T-helper 22 cell (primary cell): ENCODE measurements at places on chromosomes 5 and 9.

DNA sequence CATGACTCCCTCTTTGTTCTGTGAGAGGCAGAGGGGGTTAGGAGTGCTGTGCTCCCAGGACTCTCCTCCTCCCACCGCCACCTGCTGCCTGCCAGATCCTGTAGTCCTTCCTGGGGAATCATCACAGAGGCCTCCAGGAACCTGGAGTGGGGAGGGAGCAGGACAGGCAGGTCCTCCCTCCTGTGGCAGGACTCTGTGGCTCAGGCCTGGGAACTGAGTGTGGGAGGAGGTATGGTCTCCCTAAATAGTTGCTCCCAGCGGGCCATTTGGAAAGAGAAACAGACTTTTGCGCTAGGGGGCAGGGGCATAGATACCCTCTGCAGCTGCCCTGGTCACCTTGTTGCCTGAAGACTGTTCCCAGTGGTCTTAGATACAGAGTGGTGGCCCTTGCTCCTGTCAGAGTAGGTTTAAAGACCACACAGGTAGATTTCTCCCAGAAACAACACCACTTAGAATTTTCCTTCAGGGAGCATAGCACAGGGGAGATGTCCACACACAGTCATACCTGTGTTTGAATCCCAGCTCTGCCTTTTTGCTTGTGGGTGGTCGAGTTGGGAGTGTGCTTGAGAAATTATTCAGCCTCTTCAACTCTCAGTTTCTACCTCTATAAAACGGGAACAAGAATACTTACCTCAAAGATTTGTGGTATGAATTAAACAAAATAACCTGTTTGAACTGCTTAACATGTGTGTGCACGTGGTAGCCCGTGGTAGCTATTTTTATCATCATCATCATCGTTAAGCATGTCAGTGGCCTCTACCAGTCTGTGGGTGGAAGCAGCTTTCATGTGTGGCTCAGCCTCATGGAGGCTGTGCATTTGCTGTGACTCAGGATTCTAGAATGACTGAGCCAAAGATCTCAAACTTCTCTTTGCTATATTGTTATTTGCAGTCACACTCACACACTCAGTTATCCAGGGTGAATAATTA lies 55.8 kb downstream of the SLC22A5 start:
- peak; percentile 73 for DNase-seq

DNA sequence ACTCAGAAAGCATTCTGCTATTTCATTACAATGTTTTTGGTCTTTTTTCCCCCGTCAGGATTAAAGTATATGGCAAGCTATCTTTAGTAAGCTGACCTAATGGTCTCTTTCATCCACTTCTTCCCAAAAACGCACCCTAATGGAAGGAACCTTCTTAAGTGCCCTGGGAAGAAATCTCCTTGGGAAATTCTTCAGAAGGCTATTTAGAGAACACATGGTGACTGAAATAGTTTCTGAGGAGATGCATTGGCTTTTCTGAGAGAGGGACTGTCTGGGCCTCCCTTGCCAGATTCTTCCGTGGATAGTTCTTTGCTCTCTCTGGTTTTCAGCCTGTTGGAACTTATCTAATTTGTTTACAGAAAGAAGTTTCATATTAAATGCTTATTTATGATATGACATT lies 524.1 kb upstream of the MEF2C start:
- DNase-seq, result no peak

- DNase-seq, result no peak
Observed at GRCh38 chr5:115194676-115195075, 25.0 kb upstream of the TRIM36 start.

- DNase-seq, result no peak
Observed at GRCh38 chr5:122300374-122300773, 11.7 kb upstream of the SNCAIP start.

DNA sequence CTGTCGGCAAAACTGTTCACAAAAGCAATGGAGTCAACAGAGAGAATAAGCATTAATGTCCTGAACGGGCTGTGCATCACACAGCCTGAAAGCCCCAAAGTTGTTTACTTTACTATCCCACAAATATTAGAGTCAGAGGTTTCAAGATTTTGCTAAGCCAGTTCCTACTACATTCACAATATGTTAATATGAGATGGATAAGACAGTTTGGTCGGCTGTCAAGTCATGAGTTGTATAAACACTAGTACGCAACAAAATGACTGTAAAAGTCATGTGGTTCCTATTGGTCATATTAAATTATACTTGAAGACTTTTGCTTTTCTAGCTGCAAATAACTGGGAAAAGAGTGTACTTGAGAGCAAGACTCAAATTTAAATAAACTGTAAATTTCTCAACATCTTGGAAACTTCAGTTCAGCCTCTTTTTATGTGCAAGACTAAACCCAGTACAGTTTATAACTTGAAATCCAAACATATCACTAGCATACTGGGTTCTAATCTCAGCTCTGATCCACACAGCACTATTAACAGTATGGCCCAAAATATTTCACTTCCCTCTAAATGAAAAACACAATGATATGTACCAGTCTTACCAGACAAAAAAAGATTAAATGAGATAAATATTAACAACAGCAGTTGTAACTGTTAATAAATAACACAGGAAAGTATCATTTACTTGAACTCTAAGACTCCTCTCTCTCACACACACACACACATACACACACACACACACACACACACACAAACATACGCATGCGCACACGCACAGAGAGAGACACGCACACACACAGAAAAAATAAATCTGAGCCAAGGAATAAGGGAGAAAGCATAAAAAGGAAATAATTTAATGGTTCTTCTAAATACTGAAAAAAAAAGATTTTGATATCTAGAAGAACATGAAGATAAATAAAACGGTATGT lies 33.1 kb downstream of the FANCC start:
- no peak for DNase-seq

DNA sequence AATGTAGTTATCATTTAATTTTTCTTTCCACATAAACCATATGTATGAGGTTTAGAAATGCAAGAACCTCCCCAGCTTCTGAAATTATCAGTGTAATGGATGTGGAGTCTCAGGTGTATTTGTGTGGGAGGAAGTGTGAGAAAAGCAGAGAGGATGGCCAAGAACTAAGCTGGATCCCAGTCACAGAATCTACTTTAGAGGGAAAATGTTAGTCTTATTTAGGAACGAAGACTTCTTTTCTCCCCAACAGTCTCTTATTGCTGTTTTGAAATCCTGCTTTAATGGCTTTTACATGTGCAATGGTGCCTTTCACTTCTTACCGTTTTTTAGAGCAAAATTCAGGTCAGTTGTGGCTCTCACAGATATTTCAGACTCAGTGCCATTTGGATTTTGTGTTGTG lies 3.0 kb downstream of the EQTN start:
- no peak for DNase-seq

GRCh38 chr5:169511708-169512107 lies 71.9 kb upstream of the SPDL1 start:
- DNase-seq, result no peak

DNA sequence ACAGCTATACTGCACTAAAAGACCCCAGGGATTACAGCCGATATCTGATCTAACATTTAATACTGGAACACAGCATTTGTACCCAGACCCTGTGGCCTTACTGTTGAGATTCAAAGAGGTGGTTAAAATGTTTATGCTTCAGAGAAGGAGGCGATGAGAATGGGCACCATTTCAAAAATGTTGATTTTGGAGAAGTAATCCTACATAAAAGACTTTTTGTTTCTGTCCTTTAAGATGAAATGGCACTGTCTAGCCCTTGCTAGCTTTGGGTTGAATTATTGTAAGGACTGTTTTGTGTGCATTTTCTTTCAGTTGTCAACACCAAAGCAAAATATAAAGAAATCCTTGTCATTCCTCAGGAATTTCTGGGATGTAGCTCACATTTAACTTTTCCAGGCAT lies 288.5 kb upstream of the ANKH start:
- DNase-seq, result no peak

DNA sequence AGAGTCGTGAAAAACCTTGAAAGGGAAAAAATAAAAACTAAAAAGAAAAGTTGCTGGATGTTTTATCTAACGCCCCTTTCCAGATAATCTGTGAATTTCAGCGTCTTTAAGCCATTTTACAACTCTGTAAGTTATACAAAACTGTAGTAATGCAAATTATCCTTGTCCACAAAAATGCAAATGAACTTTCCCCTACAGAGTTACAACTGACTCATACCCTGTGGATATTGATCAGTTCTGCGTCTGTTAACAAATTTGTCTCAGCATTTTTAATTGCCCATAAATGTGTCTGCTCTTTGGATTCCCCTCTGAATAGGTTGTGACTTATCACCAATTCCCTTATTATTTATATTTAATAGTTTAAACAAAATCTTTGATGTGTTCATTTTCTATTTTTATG lies 105.9 kb upstream of the PRLR start:
- no peak for DNase-seq

DNA sequence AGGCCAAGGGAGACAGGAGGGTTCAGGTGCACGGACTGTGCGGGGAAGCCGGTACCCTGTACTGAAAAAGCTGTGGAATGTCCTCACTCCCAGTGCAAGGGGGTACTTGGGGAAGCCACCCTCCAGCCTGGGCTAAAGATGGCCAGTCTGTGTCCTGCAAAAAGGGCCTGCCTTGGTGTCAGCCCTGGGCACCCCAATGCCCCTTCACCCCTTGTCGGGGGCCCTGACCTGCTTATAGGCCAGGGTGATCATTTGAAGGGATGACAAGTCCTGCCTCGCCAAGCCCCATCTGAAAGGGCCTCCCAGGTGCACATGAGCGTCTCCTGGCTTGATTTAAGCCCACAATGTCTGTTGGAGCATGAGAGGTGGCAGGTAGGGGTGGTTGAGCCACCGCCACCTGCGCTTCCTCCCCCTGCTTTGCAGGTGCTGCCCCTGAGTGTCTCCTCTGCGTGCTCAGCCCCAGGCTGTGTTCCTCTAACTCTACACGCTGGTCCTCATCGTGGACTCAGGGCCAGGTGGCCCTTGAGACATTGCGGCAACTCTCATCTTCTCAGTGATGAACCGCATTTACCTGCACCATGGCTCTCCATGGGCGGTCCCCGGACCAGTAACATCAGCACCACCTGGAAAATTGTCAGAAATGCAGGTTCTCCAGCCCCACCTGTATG lies 97.0 kb downstream of the ANKRD33B start:
- DNase-seq, result no peak

DNA sequence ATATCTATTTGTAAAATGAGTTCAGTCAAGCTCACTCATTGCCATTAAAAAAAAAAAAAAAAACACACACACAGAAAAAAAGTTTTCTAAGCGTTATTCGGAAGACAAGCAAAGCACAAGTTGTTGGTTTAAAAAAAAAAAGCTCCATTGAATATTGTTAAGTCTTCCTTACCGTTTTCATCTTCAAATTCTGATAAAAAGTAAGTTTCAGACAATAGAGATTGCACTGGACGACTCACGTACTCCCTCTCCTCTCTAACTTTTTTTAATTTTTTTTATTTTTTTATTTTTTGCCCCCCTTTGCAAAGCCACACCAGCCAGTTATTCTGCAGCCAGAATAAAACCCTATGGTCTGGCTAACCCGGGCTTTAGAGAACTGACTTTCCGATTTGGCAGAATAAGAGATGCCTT lies 544 bp downstream of the ADAMTS6 start:
- DNase-seq, result no peak

DNA sequence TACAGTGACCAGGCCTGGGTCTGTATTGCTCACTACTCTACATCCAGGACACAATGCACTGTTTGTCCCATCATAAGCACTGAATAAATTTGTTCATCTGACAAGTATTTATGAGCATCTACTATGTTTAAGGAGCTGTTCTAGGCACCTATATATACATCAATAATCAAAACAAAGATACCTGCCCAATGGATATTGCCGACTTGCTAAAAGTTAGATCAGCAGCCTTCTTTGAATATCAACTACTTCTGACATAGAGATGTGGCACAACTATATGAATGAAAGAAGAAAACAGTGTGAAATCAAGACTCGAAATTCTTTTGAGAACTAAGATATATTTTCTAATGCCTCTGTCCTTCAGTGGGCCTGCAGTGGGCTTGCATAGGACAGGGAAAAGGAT lies 215.7 kb downstream of the ARL15 start:
- DNase-seq, result no peak

DNA sequence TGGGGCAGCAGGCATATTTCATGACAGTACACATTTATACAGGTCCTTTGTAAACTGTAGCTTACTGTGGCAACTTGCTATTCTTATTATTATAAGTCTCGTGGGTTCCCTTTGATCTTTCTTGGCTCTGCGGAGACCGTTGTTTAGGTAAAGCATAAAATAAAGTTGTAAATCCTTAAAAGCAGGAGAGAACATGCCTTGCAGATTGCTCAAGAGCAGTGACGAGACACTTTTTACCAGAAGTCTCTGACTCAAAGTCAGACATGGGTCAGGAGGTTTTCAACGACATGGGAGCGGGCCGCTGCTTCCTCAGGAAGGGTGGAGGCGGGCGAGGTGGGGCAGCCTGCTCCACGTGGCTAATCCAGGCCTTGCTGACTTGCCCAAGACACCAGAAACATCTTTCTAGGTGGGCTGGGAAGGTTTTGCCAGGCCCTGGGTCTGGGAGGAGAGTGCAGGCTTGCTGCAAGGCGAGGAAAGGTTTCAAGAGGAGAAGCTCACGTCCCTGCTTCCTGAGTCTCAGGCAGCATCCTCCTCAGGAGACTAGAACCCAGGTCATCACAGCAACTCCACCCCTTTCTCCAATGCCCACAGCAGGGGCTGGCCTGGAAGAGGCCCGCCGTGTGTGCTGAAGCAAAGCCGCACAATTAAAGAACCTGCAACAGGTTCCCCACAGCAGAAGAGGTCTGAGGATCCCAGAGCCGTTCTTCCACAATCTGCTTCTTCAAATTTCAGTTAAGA lies 6.5 kb downstream of the TBC1D2 start:
- no peak for DNase-seq

GRCh38 chr5:74282490-74282889 lies 358.0 kb downstream of the ENC1 start:
- no peak for DNase-seq

DNA sequence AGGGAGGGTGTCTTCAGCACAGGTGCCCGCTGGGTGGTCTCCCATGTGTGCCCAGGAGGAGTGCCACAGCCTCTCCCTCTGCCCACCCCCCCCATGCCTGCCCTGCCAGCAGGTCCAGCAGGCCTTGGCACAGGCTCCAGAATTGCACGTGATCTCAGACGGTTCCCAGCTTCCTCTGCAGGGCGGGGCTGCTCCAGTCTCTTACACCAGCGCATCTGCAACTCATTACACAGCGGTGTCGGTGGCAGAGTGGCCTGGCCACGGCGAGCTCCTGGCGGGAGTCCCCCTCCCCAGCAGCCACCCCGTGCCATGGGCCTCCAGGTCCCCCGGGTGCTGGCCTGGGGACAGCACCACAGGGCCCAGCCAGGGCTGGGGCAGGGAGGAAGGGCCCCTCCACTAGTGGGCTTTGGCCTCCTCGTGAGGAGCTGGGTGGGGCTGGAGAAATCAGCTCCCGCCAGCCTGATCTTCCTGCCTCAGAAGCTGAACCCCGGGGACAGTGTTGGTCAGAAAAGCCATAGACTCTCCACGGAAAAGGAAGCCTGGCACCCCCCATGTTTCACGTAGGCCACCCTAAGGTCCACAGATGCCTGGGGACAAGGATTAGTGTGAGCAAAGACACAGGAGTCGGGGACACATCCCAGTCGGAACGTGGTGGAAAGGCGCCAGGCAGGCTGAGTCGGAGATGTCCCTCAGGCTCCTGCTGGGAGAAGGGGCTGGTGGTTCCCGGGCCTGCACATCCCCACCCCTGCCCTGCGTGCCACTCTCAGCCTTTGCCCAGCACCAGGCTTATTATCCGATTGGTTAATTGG lies 40.2 kb downstream of the RXRA start:
- DNase-seq, result no peak

- no peak for DNase-seq
Observed at GRCh38 chr5:177233802-177234201, 69.7 kb downstream of the RAB24 start.
